ENCODE measurements at places on chromosomes 4 and X.

GRCh38 chr4:105022811-105023667, 123.6 kb upstream of the TET2 start:
- no peak for DNase-seq

DNA sequence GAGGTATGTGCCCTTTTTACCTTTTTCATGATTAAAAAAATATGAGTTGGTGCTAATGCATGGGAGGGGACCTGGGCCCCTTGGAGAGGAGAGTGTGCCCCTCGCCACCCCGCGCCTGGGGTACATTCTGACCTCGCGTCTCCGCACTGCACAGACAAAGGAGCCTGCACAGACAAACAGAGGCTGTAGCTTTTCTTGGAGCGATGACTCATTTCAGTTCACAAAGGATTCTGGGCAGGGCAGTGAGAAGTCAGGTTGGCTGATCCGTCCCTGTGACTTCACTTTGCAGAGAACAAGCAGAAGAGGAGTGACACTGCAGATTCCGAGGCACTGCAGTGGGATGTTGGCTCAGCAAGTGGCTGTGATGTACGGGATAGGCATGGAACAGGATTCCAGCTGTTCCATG, 82.9 kb downstream of the STOX2 start:
- DNase-seq: no peak

- DNase-seq: no peak
These were observed 3.3 kb downstream of the ZDHHC9 start for GRCh38 chrX:129840344-129840743.

GRCh38 chr4:77922158-77923094, 59.8 kb downstream of the MRPL1 start:
- no peak for DNase-seq

- no peak for DNase-seq
These were observed 131.8 kb downstream of the GLRA3 start for GRCh38 chr4:174697202-174697601.

- no peak for DNase-seq
These were observed 19.1 kb downstream of the CD99 start for GRCh38 chrX:2710041-2710840.

- DNase-seq: no peak
These were observed 18.0 kb upstream of the MANBA start for GRCh38 chr4:102778720-102779119.

- no peak for DNase-seq
These were observed 154.6 kb downstream of the EPHA5 start for GRCh38 chr4:65515646-65516045.

DNA sequence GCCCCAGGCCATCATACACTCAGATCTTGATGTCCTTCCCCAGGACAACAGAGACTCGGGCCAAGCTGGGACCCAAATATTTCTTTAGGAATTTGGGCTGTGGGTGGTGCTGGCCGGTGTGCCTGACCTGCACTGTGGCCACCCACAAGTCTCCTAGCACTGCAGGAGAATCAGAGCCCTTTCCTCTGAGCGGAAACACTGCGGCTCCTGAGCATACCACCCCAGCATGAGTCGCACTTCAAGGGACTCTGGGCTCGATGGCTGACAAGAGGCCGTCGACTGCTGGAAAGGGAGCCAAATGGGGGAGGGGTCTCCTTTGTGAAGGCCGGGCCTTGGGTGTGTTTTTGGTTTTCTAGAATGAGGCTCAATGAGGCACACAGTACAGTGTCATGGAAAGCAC, 13.0 kb upstream of the IRAK1 start:
- no peak for DNase-seq

DNA sequence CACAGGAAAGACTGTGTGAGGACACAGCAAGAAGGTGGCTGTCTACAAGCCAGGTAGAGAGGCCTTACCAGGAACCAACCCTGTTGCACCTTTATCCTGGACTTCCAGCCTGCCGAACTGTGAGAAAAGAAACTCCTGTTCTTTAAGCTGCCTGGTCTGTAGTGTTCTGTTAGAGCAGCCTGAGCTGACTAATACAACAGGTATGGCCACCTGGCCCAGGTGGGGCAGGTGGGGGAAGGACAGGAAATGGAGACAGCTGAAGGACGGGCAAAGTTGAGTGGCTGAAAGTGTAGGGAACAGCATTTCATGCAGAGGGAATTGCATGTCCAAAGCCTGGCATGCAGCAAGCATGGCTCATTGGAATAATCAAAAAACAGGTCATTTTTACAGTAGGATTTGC, 35.1 kb downstream of the CYTL1 start:
- no peak for DNase-seq

DNA sequence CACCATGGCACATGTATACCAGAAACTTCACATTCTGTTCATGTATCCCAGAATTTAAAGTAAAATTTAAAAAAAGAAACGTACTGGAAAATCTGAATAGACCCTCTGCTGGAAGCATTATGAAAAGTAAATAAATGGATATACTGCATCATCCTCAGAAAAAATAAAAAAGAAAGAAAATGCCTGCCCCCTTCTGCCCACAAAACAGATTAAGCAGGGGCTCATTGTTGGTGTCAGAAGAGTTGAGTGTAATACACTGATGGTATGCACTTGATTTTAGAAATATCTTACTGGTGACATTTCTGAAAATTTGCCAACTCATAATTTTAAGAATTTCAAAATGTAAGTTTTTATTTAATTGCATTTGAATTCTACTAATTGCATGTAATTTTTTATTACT, 77.8 kb downstream of the LRP2BP start:
- no peak for DNase-seq

GRCh38 chrX:34631479-34632220, 25.4 kb downstream of the TMEM47 start:
- no peak for DNase-seq

GRCh38 chr4:141328560-141329173, 108.0 kb downstream of the ZNF330 start:
- no peak for DNase-seq

- DNase-seq: no peak
These were observed 178.1 kb downstream of the IL15 start for GRCh38 chr4:141814499-141814898.

GRCh38 chr4:8540991-8541390, 39.2 kb upstream of the GPR78 start:
- DNase-seq: no peak

- no peak for DNase-seq
These were observed 156.6 kb upstream of the SCML1 start for GRCh38 chrX:17580539-17581152.

DNA sequence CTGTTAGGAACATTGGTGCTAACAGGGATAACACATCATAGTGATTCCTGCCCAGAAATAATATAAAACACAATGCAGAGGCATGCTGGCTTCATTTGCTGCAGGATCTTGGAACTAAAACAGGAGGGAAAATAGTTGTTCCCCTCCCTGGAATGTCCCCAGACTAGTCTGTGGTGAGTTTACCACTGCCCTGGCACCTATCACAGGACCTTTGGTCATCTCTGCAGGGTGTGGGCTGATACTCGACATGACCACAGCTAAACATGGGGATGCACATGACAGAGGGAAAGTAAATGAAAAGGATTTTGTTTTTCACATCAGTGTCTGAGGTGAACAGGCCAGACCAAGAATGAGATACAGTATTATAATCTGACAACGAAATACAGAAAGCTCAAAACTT, 160.2 kb upstream of the DKK2 start:
- no peak for DNase-seq

GRCh38 chr4:185936650-185937376, 124.8 kb upstream of the SORBS2 start:
- DNase-seq: no peak

DNA sequence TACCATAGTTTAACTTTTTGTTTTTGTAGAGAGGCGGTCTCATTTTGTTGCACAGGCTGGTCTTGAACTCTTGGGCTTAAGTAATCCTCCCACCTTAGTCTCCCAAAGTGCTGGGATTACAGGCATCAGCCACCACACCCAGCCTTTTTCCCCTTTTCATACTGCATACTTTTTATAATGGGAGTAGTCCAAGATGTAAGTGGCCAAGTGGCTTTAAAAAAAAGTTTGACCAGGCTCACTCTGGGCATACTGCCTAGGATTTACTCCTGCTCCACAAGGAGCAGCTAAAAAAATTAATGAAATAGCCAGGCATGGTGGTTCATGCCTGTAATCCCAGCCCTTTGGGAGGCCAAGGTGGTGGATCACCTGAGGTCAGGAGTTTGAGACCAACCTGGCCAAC, 6.0 kb downstream of the GRSF1 start:
- no peak for DNase-seq

DNA sequence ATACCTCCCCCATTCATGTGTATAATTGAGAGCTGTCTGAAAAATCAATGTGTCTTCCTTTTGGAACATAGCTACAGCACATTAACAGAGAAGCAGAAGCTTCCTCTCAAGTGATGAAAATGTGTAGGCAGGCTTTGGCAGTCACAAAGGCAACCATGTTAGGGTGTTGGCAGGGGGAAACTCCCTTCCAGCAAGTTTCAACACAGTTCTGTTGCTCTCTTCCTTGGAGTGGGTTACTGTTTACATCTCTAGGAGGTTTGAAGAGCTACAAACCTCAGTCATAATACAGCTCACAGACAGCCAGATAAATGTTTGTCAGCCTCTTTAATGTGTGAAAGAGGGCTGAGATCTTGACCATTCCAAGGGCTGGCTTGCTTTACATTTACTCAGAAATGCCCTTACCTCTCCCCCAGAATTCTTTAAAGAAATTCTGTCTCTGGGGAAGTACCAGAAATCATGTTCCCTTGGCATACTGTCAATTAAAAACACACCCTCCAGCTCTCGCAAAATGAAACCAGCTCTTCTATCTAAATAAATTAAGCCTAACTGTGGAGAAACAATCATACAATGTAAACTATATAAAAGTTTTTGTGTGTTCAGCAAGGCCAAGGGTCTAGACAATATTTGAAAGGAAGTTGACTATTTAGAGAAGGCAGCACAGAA, 18.9 kb downstream of the ZBTB33 start:
- no peak for DNase-seq

DNA sequence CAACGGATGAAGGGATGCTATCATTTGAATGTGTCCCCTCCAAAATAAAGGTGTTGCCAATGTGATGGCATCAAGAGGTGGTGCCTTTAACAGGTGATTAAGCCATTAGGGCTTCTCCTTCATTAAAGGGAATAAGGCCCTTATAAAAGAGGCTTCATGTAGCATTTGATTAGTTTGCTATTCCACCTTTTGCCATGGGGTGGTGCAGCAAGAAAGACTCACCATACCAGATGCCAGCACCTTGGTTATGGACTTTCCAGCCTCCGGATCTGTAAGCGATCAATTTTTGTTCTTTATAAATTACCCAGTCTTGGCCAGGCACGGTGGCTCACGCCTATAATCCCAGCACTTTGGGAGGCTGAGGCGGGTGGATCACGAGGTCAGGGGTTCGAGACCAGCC, 7.9 kb upstream of the SLC25A43 start:
- no peak for DNase-seq

GRCh38 chrX:85378461-85378860, 1.0 kb downstream of the POF1B start:
- no peak for DNase-seq

DNA sequence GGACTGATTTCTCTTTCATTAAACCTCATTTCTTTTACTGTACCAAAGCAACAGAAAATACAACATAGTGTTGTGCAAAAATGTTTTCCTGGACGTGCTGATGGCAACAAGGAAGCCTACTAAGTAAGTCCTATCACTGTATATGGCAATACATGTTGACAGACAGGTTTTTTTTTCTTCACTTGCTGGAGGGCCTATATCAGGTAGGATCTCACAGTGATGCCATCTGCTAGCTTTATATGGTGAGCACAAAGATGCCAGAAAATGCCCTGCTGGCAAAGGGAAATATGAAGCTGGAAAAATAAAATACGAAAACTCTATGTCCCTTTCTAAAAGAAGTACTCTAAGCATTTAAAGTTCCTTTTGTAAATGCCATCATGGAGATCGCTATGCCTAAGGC, 119.0 kb upstream of the PDLIM3 start:
- no peak for DNase-seq

- DNase-seq: no peak
These were observed 128.7 kb downstream of the MID1IP1 start for GRCh38 chrX:38929966-38930421.

DNA sequence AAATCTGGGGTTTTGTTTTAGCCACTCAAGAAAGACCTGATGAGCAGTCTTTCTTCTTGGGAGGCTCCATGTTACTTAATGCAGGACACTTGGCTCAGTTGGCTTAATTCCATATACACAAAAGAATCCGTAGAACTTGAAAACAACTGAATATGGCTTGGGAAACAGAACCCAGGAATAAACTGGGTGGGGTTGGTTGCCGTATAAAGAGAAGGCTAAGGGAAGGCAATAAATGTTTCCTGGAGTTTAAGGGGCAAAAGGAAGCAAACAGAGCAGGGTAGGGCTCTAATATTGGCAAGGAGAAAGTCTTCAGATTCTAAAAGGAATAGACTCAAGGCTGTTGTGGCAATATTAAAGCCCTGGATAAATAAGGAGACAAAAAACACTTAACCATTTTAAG, 8.4 kb downstream of the TNMD start:
- DNase-seq: no peak

- no peak for DNase-seq
These were observed 704.9 kb upstream of the PABPC4L start for GRCh38 chr4:134906404-134907023.

GRCh38 chr4:87521757-87522374, 7.3 kb downstream of the SPARCL1 start:
- DNase-seq: no peak

DNA sequence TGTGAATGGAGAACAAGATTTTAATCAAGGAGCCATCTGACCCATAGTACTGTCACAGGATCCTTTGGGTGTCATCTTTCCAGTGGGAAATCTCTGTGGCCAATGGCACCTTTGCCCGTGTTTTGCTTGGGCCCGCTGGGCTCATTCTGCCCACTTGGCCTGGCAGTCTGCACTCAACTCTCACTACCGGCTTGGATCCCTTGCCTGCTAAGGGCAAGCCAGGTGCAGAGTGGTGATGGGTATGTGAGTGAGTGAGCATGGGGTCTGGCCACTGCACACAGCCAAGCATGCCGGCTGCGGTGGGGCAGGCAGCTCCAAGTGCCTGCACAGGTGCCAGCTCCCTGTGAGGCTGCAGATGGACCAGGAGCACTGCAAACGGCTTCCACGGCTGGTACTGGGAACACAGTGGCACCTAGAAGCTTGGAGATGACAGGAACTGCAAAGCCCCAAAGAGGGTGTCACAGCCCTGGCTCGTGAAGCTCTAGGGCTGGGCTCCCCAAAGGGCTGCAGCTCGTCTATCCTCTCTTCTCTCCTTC, 454.5 kb downstream of the TMA16 start:
- DNase-seq: no peak

- DNase-seq: no peak
These were observed 19.4 kb upstream of the TMPRSS11F start for GRCh38 chr4:68148800-68149685.

- DNase-seq: no peak
These were observed 103.1 kb upstream of the BMP3 start for GRCh38 chr4:80927420-80927819.

- DNase-seq: no peak
These were observed 230.7 kb downstream of the DCLK2 start for GRCh38 chr4:150308824-150309472.

All from activated CD8-positive, alpha-beta memory T cell treated with anti-CD3 and anti-CD28 coated beads for 1 hour (primary cell).